T-helper 1 cell treated with Interleukin-12 subunit alpha and Interleukin-12 subunit beta and Interleukin-4 antibody, amounts not matched to agents 30 ng/mL and 1 ng/mL, for 36 hours (primary cell): ENCODE measurements at places on chromosomes 5 and 9. TPM values are rescaled to one million over a fixed set of nuclear protein-coding genes. Genes with fewer than 3 reads are reported as not detected.

Gene FOXB2
- not detected in 2 replicates for total RNA-seq

Gene MUSK
- not detected in 2 replicates for total RNA-seq

Gene SEMA6A
- total RNA-seq = 0.15 and 0.29 TPM in 2 replicates

Gene FGF10
- total RNA-seq = not detected in 2 replicates

Gene SLC22A4
- 0.12 and 0.25 TPM in 2 replicates for total RNA-seq

Gene FRMD3
- total RNA-seq = 0.54 and 0.74 TPM in 2 replicates
